ENCODE measurements at places on chromosomes 7 and 10.

- no peak for DNase-seq
Measured at GRCh38 chr10:126609566-126609965, 60.9 kb downstream of the C10orf90 start.

DNA sequence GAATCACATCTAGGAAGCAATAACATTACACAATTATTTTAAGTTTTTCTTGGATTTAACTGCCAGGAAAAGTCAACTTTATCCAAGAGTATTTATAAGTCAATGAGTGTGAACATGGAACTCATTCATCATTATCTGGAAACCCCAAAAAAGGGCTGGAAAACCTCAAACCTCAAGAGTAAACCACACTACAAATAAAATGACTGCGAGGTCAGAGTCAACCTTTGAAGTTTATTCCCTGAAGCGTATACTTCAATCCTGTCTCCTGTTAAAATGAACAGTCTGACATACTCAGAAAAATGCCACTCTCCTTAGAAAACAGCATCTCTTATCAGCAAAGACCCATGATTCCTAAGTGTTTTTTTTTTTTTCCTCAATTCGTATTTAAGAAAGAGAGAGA lies 86.5 kb downstream of the RELN start:
- DNase-seq, result no peak

GRCh38 chr10:17208476-17208875 lies 7.0 kb upstream of the TRDMT1 start:
- no peak for DNase-seq

DNA sequence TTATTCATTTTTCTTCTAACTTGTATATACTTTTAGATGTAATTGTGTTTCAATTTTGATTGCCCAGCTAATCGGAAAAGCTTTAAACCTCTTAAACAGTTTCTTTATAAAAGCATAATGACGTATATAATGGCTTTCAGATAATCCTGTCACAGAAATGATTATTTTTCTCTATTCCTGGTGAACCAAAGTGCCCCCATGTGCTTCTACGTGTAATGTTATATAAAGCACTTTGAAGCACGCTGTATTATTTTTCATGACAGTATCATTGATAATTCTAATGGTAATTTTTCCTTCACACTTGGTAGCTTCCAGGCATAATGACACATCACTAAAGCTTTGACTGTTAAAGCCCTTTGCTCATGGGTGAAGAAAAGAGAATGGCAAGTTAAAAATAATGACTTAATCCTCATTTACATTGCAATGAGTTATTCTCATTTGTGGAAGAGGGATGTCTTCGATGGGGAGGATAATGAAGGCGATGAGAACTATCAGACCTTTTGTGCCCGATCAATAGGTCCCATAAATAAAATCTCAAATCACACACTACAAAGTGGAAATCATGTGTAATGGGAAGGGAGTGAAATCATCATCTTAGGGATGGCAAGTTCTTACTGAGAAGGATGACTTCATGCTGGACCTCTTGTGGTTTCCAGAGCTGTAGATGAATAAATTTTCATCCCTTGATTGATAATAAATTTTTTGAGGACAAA lies 460.1 kb downstream of the DPP6 start:
- DNase-seq, result no peak

DNA sequence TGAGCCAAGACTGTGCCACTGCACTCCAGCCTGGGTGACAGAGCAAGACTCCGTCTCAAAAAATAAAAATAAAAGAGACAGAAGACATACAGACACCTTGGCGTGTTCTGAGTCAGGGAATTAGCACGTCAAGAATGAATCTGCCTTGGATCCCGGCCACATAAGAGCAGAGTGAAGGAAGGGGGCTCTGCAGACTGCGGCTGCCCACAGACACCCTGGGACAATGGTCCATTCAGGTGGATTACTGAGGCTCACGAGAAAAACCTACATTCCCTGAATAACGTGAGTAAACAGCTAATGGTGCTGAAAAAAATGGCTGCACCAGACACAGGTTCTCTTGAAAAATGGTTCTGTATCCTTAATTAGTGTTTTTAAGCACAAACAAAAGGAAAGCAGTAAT lies 100.1 kb upstream of the FGFR2 start:
- no peak for DNase-seq

DNA sequence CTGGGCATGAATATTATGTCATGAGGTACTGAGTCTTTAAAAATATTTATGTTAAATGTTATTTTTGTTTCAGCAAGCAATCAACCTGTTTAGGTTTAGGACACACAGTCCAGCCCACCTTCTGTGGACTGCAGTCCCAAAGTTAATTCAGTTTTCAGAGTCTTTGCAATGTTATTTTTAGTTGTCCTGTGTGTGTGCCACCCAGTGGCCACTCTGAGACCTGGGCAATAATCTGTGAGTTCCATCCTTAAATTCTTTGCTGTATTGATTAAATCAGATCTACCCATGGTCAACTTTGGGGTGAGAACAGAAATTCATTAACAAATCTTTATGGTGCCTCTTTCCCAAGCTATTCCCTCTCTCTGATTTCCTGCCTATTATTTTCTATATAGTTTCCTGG lies 415.1 kb downstream of the CCSER2 start:
- no peak for DNase-seq

DNA sequence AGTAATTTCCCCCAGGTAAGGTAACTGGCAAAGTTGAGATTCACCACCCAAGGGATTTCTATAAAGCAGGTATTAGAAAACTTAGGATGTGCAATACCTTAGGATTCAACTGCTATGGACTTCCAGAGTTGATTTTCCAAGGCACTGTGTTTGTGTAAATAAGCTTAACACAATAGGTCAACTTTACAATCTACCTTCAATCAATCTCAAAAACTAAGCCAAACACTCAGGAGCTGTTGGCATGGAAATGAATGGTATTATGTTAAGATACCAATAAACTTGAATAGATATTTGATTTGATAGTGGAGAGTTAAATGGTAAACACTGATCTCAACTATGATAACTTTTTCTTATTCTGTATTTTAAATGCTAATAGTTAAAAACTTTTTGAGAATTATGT lies 762 bp upstream of the SEMA3E start:
- no peak for DNase-seq

- no peak for DNase-seq
Measured at GRCh38 chr10:124346831-124347230, 71.9 kb downstream of the OAT start.

GRCh38 chr10:75281974-75282373 lies 46.2 kb upstream of the COMTD1 start:
- DNase-seq, result no peak

- no peak for DNase-seq
Measured at GRCh38 chr7:101386558-101387231, 24.0 kb downstream of the COL26A1 start.

GRCh38 chr7:51123322-51124019 lies 193.1 kb downstream of the COBL start:
- DNase-seq, result no peak

DNA sequence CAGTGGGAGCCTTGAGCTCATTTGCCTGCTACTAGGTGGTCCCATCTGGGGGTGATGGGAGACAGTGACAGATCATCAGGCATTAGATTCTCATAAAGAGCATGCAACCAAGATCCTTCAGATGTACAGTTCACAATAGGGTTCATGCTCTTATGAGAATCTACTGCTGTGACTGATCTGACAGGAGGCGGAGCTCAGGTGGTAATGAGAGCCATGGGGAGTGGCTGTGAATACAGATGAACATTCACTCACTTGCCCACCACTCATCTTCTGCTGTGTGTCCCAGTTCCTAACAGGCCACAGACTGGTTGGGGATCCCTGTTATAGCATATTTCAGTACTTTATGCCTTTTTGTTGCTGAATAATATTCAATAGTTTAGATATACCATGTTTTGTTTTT lies 6.6 kb upstream of the UBE2D1 start:
- DNase-seq, result no peak

DNA sequence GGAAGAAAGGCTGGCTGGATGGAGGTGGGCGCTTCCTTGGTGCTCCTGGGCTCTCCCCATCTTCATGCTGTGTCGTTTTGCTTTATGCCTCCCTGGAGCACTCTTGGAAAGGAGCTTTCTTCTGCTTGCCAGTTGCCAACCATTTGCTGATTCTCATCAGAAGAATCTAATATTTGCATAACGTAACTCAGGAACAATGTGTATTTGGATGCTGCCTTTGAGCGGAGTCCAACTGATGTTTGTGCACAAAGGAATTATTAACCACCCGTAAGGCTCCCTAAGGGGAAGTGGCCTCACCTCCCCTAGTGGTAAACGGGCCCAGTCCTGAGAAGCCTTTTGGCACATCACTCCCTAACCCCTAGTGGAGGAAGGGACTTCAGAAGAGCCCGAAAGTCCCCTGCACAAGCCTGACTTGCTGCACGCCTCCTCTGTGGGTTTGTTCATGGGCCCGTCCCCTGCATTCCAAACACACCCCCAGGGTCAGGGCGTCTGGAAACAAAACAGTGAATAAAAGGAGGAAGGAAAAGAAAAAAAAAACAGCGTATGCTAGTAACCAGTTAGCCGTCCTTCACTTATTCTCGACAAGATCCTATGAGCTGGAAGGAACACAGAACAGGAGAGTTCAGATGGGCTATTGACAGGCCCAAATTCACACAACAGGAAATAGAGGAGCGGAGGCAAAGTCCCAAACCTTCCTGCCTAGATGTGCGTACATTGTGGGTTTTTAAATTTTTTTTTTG lies 602.2 kb downstream of the LRMDA start:
- DNase-seq, result no peak

DNA sequence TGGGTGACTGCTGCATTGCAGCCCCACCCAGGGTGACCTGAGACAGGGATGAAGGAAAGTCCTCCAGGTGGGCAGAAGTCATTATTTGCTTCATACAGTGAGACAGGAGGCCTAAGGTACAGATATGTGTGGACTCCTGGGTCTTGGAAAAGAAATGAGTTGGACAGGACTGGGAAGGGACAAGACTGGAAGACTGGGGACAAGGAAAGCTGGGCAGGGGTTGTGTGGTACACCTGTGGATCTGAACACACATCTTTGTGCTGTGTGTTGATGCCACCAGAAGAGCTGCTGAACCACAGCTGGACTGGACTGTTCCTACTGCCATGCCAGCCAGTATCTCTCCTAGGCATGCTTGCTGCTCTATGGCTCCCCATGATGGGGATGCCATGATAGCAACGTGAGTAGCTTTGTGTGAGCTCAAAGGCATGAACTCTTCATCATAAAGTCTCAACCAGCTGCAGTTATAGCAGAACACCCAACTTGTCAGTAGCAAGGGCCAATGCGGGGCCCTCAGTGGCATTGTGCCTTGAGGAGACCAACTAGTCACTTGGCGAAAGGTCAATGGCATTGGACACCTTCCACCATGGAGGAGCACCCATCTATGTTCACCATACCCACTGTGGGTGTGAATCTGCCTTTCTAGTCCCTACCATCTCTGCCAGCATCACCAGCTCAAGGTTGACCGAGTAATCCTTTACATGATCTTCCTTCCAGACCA lies 76.0 kb upstream of the GRB10 start:
- no peak for DNase-seq

- no peak for DNase-seq
Measured at GRCh38 chr10:62632071-62632809, 172.3 kb upstream of the ADO start.

GRCh38 chr7:92837000-92837749 lies 802 bp upstream of the CDK6 start:
- DNase-seq, result no peak

GRCh38 chr10:60162631-60163030 lies 227.0 kb downstream of the ANK3 start:
- DNase-seq, result no peak

DNA sequence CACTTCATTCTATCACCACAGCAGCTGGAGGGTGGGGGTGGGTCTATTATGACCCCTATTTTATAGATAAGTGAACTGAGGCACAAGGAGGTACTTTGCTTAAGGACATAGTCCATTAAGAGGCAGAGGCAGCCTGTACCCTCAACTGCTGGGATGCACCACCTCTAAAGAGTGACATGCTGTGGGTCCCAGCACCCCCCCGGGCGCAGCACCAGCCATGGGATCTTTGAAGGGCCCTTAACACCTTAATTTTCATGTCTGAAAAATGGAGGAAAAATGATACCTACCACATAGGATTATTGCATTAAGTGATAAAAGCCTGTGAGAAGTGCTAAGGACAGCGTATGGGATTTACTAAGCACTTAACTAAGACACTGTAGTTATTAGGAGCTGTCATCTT lies 15.4 kb downstream of the ADCYAP1R1 start:
- no peak for DNase-seq

GRCh38 chr7:44050915-44051560 lies 6.5 kb downstream of the DBNL start:
- no peak for DNase-seq

DNA sequence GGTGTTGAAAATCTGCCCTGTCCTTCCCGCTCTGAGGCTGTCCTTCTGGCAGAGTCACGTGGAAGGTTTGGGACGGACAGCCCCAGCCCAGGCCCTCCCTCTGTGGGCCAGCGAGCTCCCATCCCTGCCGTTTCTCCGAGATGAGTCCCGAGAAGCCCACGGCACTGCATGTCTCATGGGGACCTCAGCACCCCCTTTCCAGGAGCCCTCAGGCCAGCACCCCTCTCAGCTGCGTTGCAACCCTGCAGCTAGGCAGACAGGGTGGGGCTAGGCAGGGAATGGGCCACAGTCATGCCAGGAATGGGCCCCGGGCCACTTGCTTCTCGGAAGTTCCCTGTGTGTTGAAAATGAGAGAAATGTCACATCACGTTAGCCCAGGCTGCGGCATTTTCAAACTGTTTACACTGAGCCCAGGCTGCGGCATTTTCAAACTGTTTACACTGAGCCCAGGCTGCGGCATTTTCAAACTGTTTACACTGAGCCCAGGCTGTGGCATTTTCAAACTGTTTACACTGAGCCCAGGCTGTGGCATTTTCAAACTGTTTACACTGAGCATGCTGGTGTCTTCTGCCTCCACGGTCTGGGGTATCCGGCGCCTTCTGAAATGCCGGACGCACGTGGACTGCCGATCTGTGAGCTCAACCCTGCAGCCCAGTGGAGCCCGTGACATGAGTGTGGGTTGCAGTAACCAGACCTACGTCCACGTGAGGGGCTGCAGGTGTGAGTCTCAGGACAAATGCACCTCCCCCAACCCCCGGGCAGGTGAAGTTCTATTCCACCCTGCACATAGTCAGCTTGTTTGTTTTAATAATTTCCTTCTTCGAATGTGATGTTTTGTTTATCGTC lies 42.6 kb downstream of the FAM20C start:
- DNase-seq, result no peak

DNA sequence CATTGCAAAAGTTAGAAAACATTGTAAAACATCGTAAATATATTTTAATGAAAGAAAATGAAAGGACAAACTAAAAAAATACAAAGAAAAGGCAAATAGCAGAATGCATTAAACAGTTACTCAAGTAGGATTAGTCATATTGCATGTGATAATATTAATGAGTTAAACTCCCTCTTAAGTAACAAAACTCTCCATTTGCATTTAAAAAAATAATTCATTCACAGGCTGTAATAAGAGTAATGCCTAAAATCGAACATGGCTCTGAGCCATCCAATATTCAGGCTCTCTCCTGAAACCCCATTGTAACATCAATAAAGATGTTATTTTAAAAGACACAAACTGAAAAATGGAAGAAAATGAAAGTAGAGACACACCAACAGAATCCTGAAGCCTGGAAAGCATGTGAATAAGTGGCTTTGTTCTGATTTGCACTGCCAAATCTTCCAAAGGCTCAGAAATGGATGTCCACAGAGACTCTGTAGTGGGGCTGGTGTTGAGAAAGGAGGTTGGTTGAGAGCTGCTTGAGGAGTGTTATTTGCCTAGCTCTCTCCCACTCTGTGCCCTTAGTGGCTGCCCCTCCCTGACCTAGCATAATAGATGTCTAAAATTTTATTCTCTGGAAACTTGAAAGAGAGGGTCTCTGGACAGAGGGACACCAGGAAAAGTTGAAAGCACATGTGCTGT lies 268.3 kb upstream of the MEOX2 start:
- no peak for DNase-seq

Measured in NCI-H1417 treated with DMSO at 0.1 percent for 48 hours (cell line).